ENCODE measurements at places on chromosomes 1 and 21.

- no peak for DNase-seq
These were observed 74.6 kb downstream of the ADARB1 start for GRCh38 chr21:45149021-45149420.

GRCh38 chr21:26188422-26188821 lies 17.9 kb upstream of the APP start:
- no peak for DNase-seq

DNA sequence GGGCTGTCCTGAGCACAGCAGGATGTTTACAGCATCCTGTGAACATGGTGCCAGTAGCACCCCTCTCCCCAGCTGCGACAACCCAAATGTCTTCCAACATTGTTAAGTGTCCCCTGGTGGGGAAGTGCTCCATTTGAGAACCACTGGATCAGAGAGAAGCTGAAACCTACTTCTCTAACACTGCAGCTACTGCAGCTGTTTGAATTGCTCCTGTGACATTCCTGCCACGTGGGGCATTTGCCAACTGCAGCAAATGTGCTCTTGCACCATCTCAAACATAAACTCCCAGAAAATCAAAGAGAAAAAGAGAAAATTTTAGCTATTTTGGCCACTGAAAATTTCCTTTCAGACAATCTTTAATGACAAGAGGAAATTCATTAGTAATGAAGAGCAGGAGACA lies 11.0 kb downstream of the SLC2A5 start:
- no peak for DNase-seq

DNA sequence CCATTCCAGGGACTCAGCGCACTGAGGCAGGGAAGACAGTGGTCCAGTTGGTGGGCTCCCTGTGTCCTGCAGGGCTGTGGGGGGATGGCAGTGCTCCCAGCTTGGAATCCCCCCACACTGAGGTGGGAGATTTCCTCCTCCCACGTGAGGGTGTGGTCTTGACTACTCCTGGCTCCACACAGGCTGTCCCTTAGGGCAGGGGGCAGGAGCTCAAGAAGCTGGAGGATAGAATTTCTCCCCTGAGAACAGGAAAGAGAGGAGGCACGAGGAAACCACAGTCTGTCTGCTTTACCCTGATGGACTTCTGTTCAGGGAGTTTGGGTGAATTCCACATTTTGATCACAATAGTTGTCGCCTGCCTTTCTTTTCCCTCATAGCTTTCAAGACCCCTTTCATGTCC lies 62.1 kb downstream of the CACNA1E start:
- no peak for DNase-seq
